Fibroblast of skin of scalp (primary cell): ENCODE measurements at places on chromosomes 4 and X.

DNA sequence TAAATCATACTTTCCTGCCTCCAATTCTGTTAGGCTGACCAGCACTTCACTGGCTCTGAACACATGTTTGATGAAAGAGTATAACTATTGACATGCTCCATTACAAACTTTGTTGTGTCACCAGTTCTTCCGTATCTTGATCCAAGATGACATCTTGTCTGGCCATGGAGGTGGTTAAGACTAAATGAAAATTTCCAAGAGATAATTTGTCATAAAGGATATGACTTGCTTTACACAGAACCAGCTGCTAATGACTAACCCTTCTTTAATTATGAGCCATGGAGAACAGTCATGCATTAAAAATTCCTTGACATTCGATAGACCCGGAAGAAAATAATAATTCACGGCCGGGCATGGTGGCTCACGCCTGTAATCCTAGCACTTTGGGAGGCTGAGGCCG lies 17.7 kb upstream of the N4BP2 start:
- peak; percentile 23 for DNase-seq

- no peak for DNase-seq
Measured at GRCh38 chrX:94053575-94053974, 379.6 kb downstream of the FAM133A start.

GRCh38 chr4:185275501-185275900 lies 66.1 kb downstream of the SNX25 start:
- no peak for DNase-seq

GRCh38 chr4:7988437-7988836 lies 48.8 kb upstream of the AFAP1 start:
- peak; percentile 82 for DNase-seq

- no peak for DNase-seq
Measured at GRCh38 chr4:30756553-30756952, 36.4 kb downstream of the PCDH7 start.

GRCh38 chr4:136664988-136665387 lies 867.3 kb downstream of the PCDH18 start:
- no peak for DNase-seq

- no peak for DNase-seq
Measured at GRCh38 chrX:352582-353314, 34.0 kb downstream of the PPP2R3B start.

GRCh38 chr4:183376381-183376780 lies 54.2 kb upstream of the CLDN24 start:
- no peak for DNase-seq

DNA sequence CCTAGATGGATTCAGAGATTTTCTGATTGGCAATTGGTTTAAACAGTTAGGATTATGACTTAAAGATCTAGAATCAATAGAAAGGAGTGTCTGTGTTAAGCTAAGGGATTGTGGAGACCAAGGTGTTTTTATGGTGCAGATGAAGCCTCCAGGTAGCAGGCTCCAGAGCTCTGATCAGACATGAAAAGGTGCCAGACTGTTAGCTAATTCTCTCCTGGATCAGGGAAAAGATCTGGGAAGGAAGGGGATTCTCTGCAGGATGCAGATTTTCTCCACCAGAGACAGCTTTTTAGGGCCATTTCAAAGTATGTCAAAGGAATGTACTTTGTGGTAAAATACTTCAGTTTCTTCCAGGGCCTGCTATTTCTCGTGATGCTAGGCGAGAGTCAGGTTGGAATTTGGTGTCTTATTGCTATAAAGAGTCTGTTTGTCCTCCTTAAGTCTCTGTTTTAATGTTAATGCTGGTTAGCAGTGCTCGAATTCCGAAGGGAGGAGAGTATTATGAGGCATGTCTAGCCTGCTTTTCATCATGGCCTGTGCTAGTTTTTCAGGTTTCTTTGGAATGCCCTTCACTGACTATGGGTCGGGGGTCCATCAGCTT lies 12.0 kb upstream of the GPR78 start:
- DNase-seq, result peak; percentile 70

- no peak for DNase-seq
Measured at GRCh38 chr4:174005422-174005821, 278.0 kb downstream of the FBXO8 start.
